ENCODE measurements at places on chromosomes 16 and 17.

DNA sequence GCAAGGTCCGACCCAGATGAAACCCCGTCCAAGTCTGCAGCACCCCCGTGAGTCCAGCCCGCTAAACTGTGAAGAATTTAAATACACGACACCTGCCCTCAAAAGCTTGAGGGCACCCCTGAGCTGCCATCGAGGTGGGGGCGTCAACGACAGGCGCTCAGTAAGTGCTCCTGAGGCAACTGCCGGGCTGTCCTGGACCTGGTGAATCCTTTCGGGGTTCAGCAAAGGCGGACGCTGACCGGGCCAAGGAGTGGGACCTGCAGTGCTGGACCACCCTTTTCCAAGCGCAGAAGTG is 512 bp upstream of the ENDOV start:
- no peak for DNase-seq

- no peak for DNase-seq
Measured at GRCh38 chr16:11403534-11403795, 58.2 kb downstream of the RMI2 start.

DNA sequence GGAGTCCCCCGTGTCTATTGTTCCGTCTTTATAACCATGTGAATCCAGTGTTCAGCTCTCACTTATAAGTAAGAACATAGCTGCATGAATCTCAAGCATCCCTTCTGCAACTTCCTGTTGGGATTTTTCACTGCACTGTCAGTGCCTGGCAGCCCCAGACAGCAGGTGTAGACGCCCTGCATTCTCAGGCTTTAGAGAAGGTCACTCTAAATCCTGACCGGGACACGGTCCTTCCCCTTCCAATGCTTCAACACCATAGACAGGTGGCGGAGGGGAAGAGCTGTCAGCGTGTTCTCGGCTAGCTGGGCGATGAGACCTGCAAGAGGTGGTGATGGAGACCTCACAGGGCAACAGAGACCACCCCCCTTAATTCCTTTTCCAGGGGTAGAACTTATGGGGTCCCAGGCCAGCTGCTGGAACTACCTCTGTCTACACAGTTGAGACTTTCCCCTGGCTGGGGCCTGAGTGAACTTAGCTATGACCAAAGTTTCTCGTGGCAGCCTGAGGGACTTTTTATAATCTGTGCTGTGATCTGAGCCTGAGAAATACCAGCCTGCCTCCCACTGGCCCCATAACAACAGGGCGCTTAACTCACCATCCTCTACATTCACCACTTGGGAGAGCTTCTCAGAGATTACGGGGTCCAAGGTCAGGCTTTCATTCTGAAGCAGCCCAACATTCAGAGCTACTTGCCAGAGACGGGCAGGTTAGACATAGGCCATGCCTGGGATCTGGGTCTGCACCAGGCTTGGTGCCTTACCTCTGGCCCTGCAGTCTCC is 143.2 kb upstream of the TNRC6C start:
- DNase-seq, result no peak

DNA sequence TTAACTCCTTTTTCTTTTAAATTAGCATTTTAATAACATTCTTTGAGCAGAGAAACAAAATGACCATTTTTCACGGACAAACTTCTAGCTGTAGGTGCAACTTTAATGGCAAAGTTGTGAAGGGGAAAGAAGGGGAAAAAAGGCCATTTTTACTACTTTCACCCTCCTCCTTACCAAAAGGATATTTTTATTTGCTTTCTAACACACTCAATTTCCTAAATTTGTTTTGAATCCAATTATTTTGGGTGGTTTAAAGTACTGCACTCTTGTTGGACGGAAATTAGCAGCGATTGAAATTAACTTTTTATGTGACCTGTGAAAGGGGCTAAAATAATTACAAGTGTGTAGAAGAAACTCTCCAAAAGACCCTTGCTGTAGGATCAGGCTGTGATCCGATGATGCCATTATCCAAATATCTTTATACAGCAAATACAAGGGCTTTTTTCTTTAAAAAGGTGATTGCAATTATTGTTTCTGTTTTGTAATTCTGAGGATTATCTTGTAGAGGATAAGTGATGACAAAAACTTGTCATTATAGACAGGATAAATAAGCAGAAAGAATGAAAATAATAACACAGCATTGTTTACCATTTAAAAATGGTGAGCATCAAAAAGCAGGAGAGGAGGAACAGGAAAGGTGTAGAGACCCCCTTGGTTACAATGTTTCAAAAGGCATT is 42.4 kb downstream of the SNX11 start:
- DNase-seq, result no peak

- no peak for DNase-seq
Measured at GRCh38 chr17:69478916-69479315, 64.4 kb downstream of the MAP2K6 start.

GRCh38 chr17:28473542-28473941 is at the start of gene SLC13A2:
SLC13A2 (plus strand) TSS chr17:28473644; CDS start chr17:28473713, 69 bp downstream.
- no peak for DNase-seq

DNA sequence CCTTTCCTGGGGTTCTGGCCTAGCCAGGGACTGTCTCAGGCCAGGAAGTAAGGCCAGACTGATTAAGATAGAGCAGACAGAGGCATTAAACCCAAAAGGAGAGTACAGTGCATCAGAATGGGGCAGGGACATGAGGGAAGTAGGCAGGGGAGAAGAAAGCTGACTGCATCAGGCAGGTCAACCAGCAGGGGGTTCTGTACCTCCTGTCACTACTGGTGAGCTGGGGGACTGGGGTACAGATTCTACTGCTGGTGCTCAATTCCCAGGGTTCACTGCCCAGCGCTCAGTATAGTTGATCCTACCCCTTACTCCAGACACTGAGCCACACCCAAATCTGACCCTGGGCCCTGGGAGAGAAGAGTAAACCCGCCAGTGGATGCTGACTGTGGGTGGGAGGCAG is 12.9 kb upstream of the MTMR4 start:
- DNase-seq, result no peak

- DNase-seq, result no peak
Measured at GRCh38 chr16:67393111-67393787, at the start of gene TPPP3. TPPP3 (minus strand) TSS chr16:67393498; CDS start chr16:67391111, 2,387 bp downstream.

DNA sequence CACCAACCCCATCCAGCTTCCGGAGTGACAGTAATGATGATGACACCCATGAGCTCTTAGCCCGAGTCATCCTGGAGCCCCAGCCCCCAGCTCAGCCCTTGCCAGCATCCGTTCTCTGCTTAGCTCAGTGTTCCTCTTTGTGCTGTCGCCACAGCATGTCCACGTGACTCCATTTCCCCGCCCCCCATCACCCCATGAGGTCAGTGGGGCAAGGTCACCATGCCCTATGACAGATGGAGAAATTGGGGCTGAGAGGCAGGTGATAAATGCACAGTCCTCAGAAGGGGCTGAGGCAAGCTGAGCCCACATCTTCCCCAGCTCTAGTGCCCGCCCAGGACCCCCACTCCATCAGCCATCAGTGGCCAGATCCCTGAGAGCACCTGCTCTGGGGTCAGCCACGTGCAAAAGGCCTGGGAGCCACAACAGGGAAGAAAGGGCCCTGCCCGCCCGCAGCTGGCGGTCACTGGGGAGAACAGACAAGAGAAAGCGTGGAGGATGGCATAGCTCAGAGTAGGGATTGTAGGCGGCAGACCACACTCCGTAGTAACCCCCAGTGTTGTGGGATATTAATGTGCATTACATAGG is 17.1 kb downstream of the ITGB4 start:
- DNase-seq, result no peak

GRCh38 chr17:81222906-81223761 is at the start of gene CEP131:
CEP131 (minus strand) TSS chr17:81222965; CDS start chr17:81220056, 2,909 bp downstream.
- DNase-seq, result peak; percentile 79

DNA sequence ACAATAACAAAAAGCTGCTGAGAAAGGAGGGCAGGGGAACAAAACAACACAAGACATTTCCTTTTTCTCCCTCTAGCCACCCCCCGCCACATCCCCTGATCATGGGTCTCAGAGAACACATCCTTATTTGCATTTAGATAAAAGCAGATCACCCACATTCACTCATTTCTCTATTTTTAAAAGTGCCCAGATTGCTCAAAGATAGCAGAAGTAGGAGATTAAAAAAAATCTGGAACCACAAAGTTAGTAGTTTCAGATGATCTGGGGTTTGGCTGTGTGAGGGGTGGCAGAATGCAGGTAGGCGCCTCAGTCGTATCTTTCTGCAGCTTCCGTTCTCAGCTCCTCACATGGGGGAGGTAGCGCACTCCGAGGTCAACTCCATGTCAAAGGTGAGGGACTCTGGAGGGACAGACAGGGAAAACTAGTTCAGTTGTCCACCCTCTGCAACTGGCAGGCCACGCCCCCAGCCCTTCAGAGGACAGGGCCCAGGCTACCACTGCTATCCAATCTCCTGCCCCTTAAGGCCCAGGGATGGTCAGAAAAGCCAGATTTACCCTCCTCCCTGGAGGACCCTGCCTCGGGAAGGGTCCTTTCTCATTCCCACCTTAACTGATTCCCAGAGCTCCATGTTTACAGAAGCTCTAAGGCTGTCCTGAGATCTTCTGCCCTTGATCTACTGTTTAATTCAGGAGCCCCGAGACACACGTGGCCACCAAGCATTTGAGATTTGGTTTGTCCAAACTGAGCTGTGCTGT is 27.3 kb downstream of the STAT5A start:
- no peak for DNase-seq

DNA sequence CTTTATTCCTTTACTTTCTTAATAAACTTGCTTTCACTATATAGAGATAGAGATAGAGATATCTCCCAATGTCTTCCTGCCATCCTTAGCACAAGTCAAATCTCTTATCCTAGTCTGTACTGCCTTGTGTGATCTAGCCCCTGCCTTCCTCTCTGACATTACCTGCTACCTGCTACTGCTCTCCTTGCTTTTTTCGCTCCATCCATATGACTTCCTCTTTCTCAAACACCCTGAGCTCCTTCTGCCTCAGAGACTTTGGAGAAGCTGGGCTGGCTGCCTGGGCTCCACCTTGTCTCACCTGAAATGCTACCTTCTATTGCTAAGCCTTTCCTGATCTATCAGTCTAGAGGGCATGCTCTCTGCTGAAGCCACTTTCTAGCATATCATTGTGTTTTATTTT is 24.7 kb upstream of the WSB1 start:
- DNase-seq, result no peak

DNA sequence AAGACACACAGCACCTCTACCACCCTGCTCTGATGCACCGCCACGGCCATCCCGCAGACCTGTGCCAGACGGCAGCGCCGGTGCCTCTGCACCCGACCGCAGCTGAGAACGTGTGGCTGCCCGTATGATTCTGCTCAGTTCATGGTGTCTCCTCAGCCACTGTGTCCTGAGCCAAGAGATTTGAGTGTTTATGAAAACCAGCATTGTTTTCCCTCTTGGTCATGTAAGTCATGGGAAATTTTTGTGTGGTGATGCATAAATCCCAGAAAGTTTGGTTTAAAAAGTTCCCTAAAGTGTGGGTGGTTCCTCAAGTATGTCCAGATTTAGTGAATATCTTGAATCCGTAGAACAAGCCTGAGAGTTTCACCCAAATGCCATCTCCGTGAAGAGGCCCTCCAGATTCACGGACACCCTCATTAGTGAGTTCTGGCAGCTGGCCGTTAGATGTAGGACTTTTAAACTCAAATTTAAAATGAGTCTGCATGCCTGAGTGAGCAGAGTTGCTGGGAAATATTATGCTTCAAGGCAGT is 57.6 kb downstream of the CDRT4 start:
- peak; percentile 98 for DNase-seq

- no peak for DNase-seq
Measured at GRCh38 chr17:14019186-14019956, 49.9 kb upstream of the COX10 start.

Measured in GM04503 (cell line).